ENCODE measurements at places on chromosomes 4 and X. TPM values are rescaled to one million over a fixed set of nuclear protein-coding genes. Genes with fewer than 3 reads are reported as not detected.

The IQSEC2 gene
- 8.6 TPM for total RNA-seq

DNA sequence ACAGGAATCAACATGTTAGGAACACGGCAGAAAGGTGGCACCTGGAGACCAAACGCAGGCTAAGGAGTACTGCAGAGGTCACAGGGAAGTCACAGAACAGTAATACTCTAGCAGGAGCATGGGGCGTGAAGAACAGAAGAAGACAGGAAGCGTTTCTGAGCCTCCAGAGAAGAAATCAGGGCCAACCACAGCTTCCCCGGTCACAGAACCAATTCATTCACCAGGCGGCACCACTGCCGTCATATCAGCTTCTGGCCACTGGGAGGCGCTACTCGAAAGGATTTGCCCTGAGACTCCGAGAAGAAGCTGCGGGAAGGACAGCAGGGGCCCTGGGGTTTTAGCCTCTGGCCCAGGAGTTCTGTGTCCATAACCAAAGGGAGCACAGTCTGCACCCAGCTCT lies 78.0 kb upstream of the DRD5 start:
- no peak for DNase-seq

GRCh38 chr4:21470535-21470934 lies 478.0 kb downstream of the KCNIP4 start:
- DNase-seq, result no peak

GRCh38 chr4:70463335-70463734 lies 8.7 kb upstream of the MUC7 start:
- no peak for DNase-seq

DNA sequence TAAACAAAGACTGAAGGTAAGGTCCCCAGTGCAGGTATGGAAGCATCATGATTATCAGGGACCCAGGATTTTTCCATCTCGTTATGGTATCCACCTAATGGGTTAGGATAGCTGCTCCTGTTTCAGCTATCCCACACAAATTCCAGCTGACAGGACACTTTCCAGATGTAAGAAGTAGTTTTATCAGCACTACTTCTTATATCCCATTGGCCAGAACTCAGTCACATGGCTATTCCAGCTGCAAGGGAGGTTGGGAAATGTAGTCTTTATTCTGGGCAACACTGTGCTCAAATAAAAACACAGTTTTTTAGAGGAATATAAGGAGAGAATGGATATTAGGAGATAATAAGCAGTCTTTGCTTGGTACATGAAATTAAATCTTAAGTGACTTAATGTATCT lies 96.7 kb downstream of the SRPX start:
- DNase-seq, result no peak

GRCh38 chrX:118553042-118553710 lies 57.6 kb downstream of the DOCK11 start:
- no peak for DNase-seq

- no peak for DNase-seq
Observed at GRCh38 chr4:9938933-9939332, 82.4 kb downstream of the SLC2A9 start.
